ENCODE measurements at places on chromosomes 13 and 19.
A peak's percentile ranks its signal among the peaks of the same experiment; 100 is the strongest.

DNA sequence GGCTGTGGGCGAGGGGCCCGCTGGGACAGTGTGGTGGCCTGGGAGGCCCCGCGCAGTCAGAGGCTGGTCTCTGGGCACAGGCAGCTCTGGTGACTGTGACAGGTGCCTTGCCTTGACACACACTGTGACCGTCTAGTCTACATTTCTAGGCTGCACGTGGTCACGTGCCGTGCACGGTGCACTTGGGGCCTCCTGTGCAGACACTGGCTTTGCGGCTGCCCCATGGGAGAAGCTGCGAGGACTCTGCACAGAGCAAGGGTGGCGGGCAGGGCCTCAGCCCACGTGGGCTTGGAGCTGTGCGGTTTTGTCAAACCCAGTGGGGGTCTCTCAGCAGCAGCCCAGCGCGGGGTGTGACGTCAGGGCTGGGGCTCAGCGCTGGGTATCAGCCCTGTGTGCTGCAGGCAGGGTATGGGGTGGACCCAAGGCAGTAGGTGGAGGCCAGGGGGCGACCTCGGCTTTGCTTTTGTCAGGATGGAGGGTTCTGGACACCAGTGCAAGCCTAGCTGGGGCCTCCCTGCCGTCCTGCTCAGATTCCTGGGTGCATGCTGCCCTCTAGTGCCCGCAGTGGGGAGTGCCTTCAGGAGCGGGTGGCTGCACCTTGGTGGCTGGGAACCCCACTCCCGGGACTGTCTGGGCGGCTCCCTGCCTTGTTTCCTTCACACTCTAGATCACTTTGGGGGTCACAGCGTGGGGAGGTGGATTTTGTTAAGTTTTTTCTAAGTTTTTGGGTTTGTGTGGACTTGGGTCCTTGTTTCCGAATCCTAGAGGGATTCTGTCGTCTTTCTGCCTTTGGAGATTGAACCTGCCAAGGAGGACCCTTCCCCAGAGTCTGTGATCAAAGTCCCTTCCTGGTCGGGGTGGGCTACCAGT lies 62.6 kb downstream of the KDM4B start:
- peak; percentile 65 for DNase-seq

- DNase-seq = no peak
Observed at GRCh38 chr13:95623141-95623540, 21.4 kb downstream of the DZIP1 start.

DNA sequence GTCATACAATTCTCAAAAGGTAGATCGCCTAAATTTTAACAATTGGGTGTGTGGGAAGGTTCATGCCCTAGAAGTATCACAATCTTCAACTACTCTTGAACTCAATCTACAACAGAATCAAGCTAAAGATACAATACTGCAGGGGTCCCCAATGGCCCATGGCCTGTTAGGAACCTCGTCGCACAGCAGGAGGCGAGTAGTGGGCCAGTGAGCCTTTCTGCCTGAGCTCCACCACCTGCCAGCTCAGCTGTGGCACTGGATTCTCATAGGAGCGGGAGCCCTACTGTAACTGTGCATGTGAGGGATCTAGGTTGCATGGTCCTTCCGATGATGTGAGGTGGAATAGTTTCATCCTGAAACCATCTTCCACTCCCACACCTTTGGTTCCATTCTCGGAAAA lies 230.6 kb downstream of the KLF12 start:
- DNase-seq = no peak

- DNase-seq = no peak
Observed at GRCh38 chr13:31731921-31732320, 7.4 kb upstream of the RXFP2 start.

GRCh38 chr19:53504885-53505284 lies 33.1 kb upstream of the ZNF331 start:
- no peak for DNase-seq

- DNase-seq = no peak
Observed at GRCh38 chr13:43036351-43037250, 13.2 kb downstream of the DNAJC15 start.

- no peak for DNase-seq
Observed at GRCh38 chr19:52020506-52020905, 7.7 kb downstream of the ZNF614 start.

DNA sequence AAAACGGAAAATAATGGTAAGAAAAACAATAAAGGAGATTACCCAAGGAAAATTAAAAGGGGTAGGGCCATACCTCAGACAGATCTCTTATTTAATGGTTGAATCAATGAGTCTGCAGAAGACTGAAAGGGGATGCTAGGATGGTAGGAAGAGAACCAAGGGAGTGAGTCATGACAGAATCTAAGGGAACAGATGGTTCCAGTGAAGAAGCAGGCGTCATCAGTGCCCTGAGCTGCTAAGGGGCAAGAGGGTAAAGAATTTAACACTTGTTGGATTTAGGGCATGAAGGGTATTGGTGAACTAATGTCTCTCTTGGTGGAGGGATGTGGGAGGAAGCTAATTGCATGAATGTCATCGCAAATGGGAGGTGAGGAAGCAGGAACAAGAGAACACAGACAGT lies 329.2 kb upstream of the TSHZ3 start:
- DNase-seq = no peak

DNA sequence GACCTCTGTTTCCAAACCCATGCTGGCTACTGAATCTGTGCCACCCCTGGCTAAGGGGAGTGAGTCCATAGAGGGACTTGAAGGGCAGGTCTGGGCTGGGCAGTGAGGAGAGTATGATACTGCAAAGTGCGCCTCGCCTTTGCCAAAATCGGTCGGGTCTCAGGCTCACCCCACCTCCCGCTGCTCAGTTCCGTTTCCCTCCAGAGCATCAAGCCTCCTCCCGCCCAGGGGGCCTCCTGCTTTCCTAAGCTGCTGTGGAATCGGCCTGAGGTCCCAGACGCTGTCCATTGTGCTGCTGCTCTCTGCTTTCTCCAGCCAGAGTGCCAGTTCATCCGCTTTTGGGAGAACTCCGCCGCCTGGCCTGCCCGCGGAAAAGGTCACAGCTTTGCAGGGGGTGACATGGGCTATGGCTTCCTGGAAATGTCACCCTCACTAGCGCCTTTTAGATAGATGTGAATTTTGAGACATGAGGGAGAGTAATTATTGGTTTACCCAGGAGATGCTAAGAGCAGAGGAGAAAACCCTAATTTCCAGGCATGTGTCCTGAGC lies 1418.4 kb downstream of the UQCRFS1 start:
- DNase-seq = peak; percentile 47

DNA sequence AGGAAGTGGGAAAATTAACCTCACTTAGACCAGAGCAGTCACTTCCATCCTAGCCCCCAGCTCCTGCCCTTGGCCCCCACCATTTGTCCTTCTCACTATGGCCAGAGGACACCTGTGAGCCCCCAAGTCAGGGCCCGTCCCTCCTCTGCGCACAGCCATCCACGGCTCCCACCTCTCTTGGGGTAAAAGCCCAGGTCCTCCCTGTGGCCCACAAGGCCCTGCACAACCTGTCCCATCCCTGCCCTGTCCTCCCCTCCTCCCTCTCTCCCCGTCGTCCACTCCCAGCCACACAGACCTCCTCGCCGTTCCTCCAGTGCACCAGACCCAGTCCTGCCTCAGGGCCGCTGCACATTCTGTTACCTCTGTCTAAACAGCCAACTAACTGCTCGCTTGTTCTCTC lies 53.9 kb downstream of the SMIM24 start:
- DNase-seq = no peak

DNA sequence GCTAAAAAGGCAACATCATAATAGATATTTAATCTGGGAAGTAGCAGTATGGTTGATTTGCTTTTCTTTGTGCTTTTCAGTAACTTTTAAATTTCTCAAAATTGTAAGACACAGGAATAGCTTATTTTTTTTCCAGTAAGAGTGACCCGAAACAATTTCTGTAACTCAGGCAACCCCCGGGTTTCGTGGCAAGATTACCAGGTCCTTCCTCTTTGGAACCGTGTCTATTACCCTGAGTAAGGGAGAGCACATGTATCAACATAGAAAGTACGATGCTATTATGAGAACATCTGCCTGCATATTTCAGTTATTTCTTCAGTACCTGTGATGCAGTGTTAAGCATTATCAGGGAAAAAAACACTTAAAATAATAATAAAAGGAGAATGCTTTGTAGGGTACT lies 64.1 kb downstream of the DOCK9 start:
- DNase-seq = no peak

- no peak for DNase-seq
Observed at GRCh38 chr19:3281026-3281425, 56.6 kb downstream of the CELF5 start.

- no peak for DNase-seq
Observed at GRCh38 chr19:2119921-2120785, 23.4 kb downstream of the IZUMO4 start.

DNA sequence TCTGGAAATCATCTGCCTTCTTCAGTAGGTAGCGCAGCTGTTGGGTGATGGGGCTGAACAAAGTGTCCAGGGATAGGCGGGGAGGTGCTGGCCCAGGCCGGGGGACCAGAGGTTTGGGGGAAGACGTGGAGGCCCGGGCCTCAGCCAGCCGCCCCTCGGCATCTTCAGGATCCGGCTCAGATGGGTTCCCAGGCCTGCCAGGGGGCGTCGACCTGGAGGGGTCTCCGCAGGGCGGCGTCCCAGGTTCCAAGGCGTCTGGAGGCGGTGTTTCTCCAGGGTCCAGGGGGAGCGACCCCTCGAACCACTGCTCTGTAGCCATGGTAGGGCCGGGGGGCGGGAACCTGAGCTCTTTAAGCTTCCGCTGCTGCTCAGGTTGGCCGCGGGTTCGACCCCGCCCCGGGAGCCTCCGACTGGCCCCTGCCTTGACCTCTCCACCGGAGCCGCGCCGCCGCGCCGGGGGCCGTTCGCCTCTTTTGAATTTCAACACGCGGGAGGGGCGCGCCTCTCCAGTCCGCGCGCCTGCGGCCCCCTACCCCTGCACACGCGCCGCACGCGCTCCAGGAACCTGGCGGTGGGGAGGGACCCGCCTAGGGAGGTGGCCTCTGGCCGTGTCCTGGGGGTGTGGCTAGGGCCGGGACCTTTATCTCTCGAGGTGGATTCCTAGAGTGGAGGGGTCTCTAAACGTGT lies at the start of gene C19orf67:
TSS of gene C19orf67 (minus strand) at position 475 of the 687 bp plus-strand sequence. CDS start at position 319, 156 bp downstream.
- DNase-seq = no peak

GRCh38 chr19:1627194-1627593 lies 21.9 kb upstream of the UQCR11 start:
- DNase-seq = no peak

DNA sequence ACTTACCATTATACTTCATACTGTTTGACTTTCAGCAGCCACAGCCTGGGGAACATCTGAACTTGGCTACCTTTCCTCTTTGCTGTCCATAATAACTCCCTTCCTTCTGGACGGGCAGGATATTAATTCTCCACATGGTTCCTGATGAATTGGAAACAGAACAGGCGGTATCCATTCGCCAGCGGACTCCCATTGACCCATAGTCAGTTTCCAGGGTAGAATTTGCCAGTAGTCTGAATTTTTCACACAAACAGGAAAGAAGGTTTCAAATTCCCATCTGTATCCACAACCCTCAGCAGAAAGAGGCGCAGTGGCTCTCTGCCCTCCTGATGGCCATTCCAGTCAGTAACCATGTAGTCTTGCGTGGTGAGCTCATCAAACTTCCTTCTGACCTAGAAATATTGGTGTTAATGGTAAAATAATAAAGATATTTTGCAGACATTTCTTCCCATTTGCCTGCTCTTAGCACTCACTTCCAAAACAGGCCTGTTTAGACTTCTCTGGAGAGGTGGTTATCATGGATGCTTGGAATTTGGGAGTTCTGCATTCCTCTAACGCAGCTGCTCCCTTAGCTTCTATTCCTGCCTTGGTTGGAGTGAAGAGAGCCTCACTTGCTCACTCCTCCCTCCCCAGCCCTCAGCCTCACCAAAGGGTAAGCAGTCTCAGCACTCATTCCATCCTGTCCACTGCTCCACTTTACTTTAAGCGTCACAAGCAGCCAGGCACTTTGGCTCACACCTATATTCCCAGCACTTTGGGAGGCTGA lies 75.0 kb upstream of the OXGR1 start:
- no peak for DNase-seq

DNA sequence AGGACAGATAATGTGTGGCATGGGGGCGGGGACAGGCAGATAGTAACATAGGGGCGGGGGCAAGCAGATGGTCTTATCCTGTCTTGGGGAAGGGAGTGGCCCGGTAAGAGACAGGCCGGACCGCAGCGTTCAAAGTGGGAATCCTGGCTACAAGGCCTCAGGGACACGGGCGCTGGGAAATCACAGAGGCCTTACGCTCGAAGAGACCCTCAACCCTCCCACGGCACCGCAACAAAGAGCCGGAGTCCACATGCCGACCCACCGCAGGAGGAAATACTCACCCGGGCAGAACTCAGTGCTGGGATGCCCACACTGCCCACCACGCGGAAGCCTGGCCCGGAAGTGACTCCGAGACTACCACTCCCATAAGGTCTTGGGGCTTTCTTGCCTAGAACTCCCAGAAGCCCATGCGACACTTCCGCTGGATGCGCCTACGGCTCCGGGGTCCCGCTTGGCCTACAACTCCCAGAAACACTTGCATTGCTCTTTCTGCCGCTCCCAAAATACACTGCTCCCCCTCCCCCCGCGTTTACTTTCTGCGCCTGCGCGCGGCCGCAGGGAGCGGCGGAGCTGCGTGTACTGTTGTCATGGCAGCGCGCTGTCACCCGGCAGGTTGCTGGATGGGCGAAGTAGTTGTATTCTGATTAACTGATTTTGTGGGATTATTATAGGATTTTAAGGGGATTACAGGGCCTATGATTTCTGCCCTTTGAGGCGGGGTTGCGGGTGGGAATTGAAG lies at the start of gene CTU1:
TSS of gene CTU1 (minus strand) at position 344 of the 739 bp plus-strand sequence. CDS start 3,840 bp downstream, outside the sequence.
- peak; percentile 99 for DNase-seq

DNA sequence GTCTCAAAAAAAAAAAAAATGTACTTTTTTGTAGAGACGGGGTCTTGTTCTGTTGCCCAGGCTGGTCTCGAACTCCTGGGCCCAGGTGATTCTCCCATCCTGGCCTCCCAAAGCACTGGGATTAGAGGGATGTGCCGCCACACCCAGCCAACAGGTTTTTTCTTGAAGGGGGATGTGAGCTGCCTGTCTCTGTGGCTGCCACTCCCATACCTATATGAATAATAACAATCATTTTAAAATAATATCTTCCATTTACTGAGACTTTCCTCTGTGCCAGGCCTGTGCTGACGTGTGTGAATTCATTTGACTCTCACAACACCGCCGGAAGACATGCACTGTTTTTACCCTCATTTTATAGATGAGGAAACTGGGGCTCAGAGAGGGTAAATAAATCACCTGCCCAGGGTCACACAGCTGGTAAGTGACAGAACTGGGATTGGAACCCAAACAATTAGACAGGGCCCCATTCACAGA lies 7.2 kb upstream of the BCL3 start:
- no peak for DNase-seq

GRCh38 chr19:46901701-46902401 lies 41.1 kb downstream of the ARHGAP35 start:
- DNase-seq = peak; percentile 37

- no peak for DNase-seq
Observed at GRCh38 chr13:112066624-112067004, 335 bp upstream of the SOX1 start.

GRCh38 chr19:35033067-35034004 lies 3.1 kb downstream of the SCN1B start:
- DNase-seq = no peak

DNA sequence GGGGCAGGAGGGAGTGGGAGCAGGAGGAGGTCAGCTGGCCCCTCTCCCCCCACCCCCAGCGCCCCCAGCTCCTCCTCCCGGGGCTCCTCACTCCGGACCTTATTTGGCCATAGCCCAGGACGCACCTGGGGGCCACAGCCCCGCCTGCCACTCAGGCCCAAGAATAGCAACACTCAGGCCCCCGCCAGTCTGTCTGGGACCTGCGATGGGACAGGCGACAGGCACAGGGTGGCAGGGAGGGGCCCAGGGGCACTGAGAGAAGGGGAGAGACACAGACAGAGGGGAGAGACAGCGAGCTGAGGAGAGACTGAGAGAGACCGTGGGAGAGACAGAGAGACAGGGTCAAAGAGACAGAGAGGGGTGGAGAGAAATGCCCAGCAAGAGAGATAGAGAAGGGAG lies 10.2 kb downstream of the JOSD2 start:
- DNase-seq = no peak
